ENCODE measurements at places on chromosomes 2 and 18.

DNA sequence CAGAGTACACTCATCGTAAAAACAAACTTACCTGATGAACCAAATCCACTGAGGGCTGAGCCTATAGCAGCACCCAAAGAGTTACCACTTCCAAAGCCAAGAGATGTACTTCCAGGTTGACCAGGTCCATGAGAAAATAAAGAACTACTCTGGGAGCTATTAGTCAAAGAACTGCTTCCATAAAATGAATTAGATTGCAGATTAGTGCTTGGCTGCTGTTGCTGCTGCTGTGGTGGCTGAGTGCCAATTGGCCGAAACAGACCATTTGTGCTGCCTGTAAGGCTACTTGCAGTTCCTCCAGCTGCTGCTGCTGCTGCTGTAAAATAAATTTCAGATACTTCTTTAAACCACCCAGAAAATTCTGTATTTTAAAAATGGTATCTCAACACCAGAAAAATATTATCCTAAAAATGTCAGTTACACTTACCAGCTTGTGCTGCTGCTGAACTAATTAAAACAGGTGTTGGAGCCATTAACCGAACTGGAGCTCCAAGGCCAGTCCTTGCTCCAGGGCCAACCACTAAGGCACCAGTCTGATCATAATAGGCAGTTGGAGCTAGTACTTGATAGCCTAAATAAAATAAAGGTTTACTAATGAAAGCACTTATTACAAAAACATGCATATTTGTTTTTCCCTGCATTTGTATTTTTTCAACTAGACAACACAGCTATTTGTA, 58.1 kb upstream of the SDC1 start:
- DNase-seq, result no peak

DNA sequence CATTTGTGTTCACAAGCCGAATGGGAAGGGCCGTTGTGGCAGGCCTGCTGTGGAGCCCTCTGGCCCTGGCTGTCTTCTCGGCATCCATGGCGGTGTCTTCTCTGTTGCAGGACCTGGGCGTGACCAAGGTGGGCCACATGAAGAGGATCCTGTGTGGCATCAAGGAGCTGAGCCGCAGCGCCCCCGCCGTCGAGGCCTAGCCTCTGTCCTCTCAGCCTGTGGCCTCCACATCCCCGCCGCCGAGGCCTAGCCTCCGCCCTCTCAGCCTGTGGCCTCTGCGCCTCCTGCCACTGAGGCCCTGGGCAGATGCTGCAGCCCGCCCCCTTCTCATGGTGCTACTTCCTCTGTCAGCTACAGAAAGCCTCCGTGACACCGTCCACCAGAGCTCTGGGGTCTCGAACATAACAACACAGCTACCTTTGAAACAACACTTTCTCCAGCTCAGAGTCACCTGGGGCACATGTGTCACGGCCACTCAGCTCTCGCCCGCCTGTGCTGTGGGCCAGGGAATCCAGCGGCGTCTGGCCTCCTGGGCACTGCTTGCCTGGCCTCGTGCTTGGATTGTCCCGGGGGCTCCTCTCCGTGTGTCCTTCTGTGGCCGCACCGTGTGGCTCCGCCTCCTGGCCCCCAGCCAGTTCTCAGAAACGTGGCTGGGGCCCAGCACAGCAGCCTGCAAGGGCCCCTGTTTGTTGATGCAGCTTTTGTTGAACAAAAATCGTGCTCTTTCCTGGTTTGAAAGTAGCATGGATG, 97.1 kb downstream of the USP40 start:
- DNase-seq, result peak; percentile 24

DNA sequence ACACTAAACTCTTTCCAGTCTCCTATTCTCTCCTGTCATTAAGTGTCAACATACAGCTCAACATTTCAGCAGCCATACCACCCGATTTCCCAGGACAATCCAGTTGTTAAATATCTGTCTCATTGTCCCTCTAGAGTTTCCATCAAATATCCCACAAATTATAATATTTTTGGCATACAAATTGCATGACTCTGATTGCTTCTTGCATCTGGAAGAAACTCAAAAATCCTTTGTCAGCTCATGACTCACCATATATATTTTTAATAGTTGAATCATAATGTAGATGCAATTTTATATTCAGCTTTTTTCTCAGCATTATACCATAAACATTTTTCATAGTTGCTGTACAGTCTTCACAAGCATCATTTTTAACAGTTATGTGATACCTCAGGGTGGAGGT, 7.2 kb downstream of the SLC30A3 start:
- no peak for DNase-seq

- no peak for DNase-seq
These were observed 715.1 kb upstream of the CDH7 start for GRCh38 chr18:65035701-65036100.

- no peak for DNase-seq
These were observed 119.0 kb downstream of the RPIA start for GRCh38 chr2:88810488-88810887.

GRCh38 chr2:1306687-1307516, 106.4 kb upstream of the TPO start:
- no peak for DNase-seq
